PC-9 (cell line): ENCODE measurements at places on chromosomes 4 and X. TPM values are rescaled to one million over a fixed set of nuclear protein-coding genes. Genes with fewer than 3 reads are reported as not detected.

GYPE gene
- total RNA-seq, result not detected in 2 replicates

ODAPH gene
- total RNA-seq, result 0.24 TPM in 1 of 2 replicates, not detected in the other

LRCH2 gene
- total RNA-seq, result not detected in 2 replicates

IL15 gene
- 4.2 and 4.8 TPM in 2 replicates for total RNA-seq

SNCA gene
- total RNA-seq, result 3.9 and 4.8 TPM in 2 replicates

MYOZ2 gene
- not detected in 2 replicates for total RNA-seq

NEUROG2 gene
- total RNA-seq, result not detected in 2 replicates

DNA sequence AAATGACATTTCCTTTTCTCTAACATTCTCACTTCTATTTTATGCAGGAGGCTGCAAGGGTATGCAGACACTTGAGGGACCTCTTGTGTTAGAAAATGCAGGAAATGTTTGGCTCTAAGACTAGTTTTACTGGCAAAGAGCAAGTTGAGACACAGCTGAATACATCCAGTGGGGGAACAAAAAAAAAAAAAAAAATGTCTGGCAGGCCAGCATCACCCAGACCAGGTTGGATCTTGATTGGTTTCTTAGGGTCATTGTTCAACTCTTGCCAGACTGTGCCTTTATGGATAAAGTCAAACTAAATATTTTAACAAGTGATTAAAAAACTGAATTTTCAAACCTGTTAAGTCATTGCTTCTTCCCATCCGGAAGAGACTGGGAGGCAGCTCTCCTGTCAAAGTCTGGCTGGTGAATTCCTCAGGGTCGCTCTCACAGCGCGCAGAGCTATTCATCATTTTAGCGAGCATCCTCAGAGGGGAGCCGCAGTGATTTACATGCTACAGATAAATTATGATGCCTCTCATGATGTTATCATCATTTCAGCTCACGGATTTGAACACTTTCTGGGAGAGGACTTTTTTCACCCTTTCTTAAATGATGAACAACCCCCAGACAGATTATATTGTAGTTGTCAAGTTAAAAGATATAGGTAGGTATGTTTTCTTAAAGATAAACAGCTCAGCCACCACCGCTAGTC lies 23.6 kb upstream of the PACRGL start:
- DNase-seq, result no peak
- no peaks in the 10 kb centered on the region for H3K4me1 ChIP-seq
- H3K27ac ChIP-seq, result no peak overlapping the region
- no peaks in the 10 kb centered on the region for H3K36me3 ChIP-seq
- H3K27me3 ChIP-seq, result no peaks in the 10 kb centered on the region
- H3K4me3 ChIP-seq, result no peak overlapping the region

DNA sequence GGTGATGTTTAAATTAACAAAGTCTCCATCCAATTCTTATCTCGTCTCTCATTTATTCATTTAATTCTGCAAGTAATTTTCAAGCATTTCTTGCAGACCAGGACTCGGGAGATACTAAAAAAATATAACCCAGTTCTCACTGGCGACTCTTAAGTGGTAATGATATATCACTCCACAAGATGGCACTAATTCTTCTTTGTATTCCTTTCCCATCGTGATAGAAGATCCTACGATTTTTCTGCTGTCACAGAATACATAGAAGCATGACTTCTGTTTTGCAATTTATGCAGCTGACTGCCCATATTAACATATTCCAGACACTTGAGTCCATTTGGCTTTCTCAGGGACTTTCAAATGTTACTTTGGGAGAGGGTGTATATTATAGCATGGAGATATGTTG lies 64.0 kb upstream of the FGF13 start:
- no peaks in the 10 kb centered on the region for H3K36me3 ChIP-seq
- H3K4me1 ChIP-seq, result no peaks in the 10 kb centered on the region
- no peak overlapping the region for H3K4me3 ChIP-seq
- no peak overlapping the region for H3K27ac ChIP-seq

GRCh38 chr4:99628040-99628439 lies 29.6 kb downstream of the C4orf54 start:
- H3K27ac ChIP-seq, result no peak overlapping the region
- no peaks in the 10 kb centered on the region for H3K27me3 ChIP-seq
- H3K36me3 ChIP-seq, result no peaks in the 10 kb centered on the region
- no peak overlapping the region for H3K4me3 ChIP-seq
- DNase-seq, result no peak
- no peaks in the 10 kb centered on the region for H3K4me1 ChIP-seq

DNA sequence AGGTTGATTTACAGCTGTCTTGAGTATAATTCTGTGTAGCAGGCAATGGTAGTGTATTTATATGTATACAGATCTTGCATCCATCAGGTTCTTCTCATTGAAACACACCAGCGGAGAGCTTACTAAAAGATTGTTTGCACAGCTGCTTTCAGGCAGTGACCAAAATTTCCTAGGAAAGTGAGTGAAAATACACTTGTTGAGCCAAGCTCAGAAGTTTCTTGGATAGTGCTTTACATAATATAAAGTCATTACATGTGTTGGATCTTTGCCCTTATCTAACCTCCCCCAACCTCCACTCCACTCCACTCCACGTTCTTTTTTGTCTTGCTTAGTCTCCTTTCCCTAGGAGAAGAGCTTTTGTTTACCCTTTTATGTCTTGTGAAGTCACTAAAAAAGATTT lies 34.1 kb downstream of the CNKSR2 start:
- no peaks in the 10 kb centered on the region for H3K27me3 ChIP-seq
- H3K36me3 ChIP-seq, result no peaks in the 10 kb centered on the region
- no peak overlapping the region for H3K4me3 ChIP-seq
- DNase-seq, result no peak
- no peaks in the 10 kb centered on the region for H3K4me1 ChIP-seq

GRCh38 chr4:150256841-150257730 lies 178.8 kb downstream of the DCLK2 start:
- H3K27me3 ChIP-seq, result no peaks in the 10 kb centered on the region
- H3K4me3 ChIP-seq, result no peak overlapping the region
- no peaks in the 10 kb centered on the region for H3K4me1 ChIP-seq
- H3K36me3 ChIP-seq, result no peaks in the 10 kb centered on the region

- H3K4me1 ChIP-seq, result peaks cover 10% of the 10 kb centered on the region; the same call in 1 of the 2 replicates
- H3K4me3 ChIP-seq, result no peak overlapping the region
- H3K36me3 ChIP-seq, result no peaks in the 10 kb centered on the region
- DNase-seq, result no peak
- no peak overlapping the region for H3K27ac ChIP-seq
- no peaks in the 10 kb centered on the region for H3K27me3 ChIP-seq
These were observed 12.1 kb downstream of the ASB5 start for GRCh38 chr4:176256921-176257320.

- H3K4me1 ChIP-seq, result no peaks in the 10 kb centered on the region
- no peaks in the 10 kb centered on the region for H3K36me3 ChIP-seq
- no peak overlapping the region for H3K4me3 ChIP-seq
- DNase-seq, result no peak
These were observed 722.5 kb upstream of the PRKX start for GRCh38 chrX:4435905-4436304.

DNA sequence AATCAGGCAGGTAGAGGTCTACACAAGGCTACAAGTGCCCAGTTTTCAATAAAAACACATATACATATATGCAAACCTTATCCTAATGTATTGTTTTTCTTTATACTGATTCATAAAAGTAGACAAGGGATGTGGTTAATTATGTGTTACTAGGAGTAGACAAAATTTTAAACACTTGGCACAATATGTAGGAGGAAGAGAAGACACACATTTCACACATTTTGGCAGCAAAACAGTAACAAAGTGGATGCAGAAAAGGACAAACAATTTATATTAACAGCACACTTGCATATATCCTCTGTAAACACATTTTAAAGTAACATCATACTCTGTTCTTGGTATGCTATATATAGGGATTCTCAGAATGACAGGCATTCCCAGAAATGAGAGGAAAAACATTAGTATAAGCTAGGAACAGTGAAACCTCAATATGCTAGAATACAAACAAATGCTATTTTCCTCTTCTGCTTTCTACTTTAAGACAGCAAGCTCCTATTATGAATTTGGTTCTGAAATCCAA lies 63.8 kb downstream of the GPRIN3 start:
- no peak for DNase-seq
- no peak overlapping the region for H3K4me3 ChIP-seq
- no peaks in the 10 kb centered on the region for H3K36me3 ChIP-seq
- no peaks in the 10 kb centered on the region for H3K4me1 ChIP-seq
- H3K27me3 ChIP-seq, result no peaks in the 10 kb centered on the region
- no peak overlapping the region for H3K27ac ChIP-seq
